ENCODE measurements at places on chromosomes 11 and 22. TPM values are rescaled to one million over a fixed set of nuclear protein-coding genes. Genes with fewer than 3 reads are reported as not detected.

The BTG4 gene
- total RNA-seq: not detected

The C22orf15 gene
- total RNA-seq: 1.6 TPM

The JAML gene
- total RNA-seq: not detected

The GAB4 gene
- total RNA-seq: not detected

The P2RX3 gene
- not detected for total RNA-seq
